ENCODE measurements at places on chromosomes 6 and 20.

GRCh38 chr6:129493354-129493902 is 216.5 kb downstream of the ARHGAP18 start:
- DNase-seq, result no peak

- no peak for DNase-seq
Observed at GRCh38 chr20:36613974-36614373, 8.4 kb downstream of the RAB5IF start.

- DNase-seq, result no peak
Observed at GRCh38 chr20:22370137-22370536, 214.2 kb downstream of the FOXA2 start.

- DNase-seq, result no peak
Observed at GRCh38 chr6:27472182-27472616, 706 bp downstream of the ZNF184 start.

DNA sequence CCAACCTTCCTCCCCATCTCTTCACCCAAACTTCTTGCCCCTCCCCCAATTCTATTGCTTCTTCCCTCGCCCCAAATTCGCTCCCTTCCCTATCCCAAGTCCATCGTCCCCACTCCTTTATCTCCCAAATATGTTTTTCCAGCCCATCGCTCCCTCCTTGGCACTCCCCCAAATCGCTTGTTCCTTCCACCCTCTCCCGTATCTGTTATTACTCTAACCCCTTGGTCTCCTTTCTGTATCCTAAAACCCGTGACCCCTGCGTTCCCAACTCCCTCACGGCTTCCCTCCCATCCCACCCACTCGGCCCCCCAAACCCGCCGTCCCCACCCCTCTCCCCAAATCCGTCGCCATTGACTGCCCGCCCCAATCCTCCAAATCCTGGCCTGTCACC is 584 bp downstream of the MTCH1 start:
- DNase-seq, result no peak

DNA sequence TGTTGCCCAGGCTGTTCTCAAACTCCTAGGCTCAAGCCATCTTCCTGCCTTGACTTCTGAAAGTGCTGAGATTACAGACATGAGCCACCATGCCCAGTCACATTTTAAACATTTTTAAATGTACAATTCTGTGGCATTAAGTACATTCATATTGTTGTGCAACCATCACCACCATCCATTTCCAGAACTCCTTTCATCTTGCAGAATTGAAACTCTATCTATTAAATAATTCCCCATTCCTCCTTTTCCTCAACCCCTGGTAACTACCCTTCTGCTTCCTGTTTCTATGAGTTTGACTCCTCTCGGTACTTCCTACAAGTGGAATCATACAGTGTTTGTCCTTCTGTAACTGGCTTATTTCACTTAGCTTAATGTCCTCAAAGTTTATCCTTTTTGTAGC is 103.8 kb upstream of the NAA20 start:
- DNase-seq, result no peak

- no peak for DNase-seq
Observed at GRCh38 chr20:39433466-39433865, 471.3 kb downstream of the DHX35 start.

GRCh38 chr6:155580904-155581303 is 125.3 kb upstream of the NOX3 start:
- no peak for DNase-seq

- no peak for DNase-seq
Observed at GRCh38 chr6:90078513-90079289, 184.4 kb downstream of the GJA10 start.

Data from left lobe of liver (tissue), 2 donors.